ENCODE measurements at places on chromosomes 5 and 9. TPM values are rescaled to one million over a fixed set of nuclear protein-coding genes. Genes with fewer than 3 reads are reported as not detected.

Gene GRM6
- not detected for total RNA-seq

Gene RASGEF1C
- total RNA-seq: 1.2 TPM

- H3K27me3 ChIP-seq: no peaks in the 10 kb centered on the region
- no peaks in the 10 kb centered on the region for H3K36me3 ChIP-seq
- no peaks in the 10 kb centered on the region for H3K4me1 ChIP-seq
- H3K4me3 ChIP-seq: no peak overlapping the region
- DNase-seq: no peak
Measured at GRCh38 chr9:36499174-36499890, 73.4 kb upstream of the MELK start.

- no peak overlapping the region for H3K27ac ChIP-seq
- H3K4me3 ChIP-seq: no peak overlapping the region
- DNase-seq: no peak
- H3K36me3 ChIP-seq: no peaks in the 10 kb centered on the region
Measured at GRCh38 chr9:99239341-99240060, 17.4 kb downstream of the SEC61B start.

DNA sequence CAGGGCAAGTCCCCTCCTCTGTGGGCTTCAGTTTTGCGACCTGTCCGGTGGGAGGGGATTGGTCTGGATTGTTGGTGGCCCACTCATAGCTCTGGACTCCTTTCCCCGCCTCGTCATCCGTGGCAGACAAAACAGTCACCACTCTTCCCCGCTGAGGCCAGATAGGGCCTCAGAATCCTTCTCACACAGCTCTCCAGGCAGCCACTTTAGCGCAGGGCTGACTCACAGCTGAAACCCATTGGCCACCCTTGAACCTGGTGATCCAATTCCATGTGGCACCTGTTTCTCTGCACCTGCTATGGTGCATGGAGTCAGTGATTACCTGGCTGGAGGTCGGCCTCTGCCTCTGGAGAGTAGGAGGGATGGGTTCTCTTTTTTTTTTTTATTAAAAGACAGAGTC, 15.8 kb upstream of the CACFD1 start:
- no peaks in the 10 kb centered on the region for H3K27me3 ChIP-seq
- DNase-seq: no peak
- no peak overlapping the region for H3K4me3 ChIP-seq

DNA sequence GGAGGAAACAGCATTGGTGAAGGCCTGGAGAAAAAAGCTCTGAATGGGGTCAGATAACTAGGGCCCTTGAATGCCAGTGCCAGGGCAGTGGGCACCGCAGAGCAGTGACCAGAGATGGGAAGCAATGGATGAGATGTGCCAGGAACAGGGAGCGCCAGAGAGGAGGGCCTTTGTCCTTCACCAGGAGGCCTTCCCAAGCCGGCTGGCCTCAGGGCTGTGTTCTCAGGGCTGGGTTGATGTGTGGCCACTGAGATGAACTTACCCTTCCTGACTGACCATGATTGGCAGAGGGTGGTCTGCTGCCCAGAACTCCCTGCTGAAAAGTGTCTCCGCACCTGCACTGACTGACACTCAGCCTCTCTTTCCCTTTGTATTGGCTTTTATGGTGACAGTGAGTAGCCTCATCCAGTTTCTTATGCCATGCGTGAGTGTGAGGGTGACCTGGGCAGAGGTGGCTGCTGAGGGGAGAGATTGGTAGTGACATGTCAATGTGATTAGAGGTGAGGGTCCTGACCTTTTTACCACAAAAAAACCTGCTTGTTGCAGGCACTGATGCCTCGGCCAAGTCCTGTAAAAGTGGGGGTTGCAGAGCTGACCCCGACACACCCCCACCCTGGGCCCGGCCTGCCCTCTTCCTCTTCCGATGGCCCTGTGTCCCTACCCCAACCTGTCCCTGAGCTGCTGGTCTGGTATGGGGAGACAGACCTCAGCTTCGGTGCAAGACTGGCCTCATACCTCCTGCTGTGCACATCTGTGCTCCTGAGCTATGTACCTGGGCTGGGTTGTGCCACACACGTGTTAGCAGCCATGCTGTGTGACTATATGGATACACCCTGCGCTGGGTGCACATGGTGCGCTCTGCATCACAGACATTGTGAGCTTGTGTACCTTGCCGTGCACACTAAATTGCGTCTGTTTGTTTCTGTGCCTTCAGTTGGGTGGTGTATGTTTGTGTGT, 57.1 kb upstream of the PSD2 start:
- H3K4me3 ChIP-seq: no peak overlapping the region
- DNase-seq: no peak
- H3K4me1 ChIP-seq: peaks cover 18% of the 10 kb centered on the region
- H3K27me3 ChIP-seq: no peaks in the 10 kb centered on the region
- no peaks in the 10 kb centered on the region for H3K36me3 ChIP-seq

Gene STRBP
- 30.4 TPM for total RNA-seq

GRCh38 chr9:3962971-3963642, 336.8 kb downstream of the GLIS3 start:
- DNase-seq: no peak
- peaks cover 2% of the 10 kb centered on the region for H3K4me1 ChIP-seq
- H3K27ac ChIP-seq: no peak overlapping the region
- H3K27me3 ChIP-seq: no peaks in the 10 kb centered on the region
